ENCODE measurements at places on chromosomes 11 and 22.
A peak's percentile ranks its signal among the peaks of the same experiment; 100 is the strongest.

DNA sequence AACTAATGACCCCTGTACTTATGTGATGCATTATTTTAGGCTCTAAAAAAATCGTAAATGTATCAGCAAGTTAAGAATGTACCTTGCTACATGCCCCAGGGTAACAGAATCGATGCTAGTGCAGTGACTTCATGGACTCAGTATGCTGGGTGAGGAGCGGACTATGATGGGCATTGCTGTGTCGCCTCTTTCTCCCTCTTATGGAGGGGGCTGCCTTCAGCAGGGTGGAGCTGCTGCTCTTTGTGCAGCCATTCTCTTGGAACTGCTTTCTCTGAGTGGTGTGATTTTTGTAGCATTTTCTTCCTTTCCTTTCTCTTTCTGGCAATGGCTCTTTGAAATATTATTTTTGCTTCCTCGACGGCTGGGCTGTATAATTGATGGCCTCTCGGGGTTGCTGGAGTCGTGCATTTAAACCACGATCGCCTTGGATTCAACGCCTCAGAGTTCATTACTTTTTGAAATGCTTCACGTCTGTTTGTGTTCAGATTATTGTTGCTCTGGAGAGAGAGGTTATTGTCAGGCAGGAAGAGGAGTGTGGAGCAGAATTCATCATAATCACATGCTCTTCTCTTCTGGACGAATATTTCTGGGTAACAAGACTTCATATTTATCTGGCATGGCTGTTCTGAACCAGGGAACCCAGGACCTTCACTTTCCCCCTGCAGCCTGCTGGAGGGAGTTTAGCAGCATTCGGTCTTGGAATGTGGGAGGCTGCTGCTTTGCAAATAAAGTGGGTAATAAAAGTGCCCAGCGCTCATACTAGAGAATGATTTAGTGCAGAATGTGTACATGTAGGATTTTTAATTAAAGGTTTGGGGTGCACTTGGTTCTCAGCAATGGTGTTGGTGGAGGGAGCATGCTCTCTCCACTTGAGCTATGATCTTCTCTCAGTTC is 804.2 kb downstream of the NTM start:
- no peak for DNase-seq

DNA sequence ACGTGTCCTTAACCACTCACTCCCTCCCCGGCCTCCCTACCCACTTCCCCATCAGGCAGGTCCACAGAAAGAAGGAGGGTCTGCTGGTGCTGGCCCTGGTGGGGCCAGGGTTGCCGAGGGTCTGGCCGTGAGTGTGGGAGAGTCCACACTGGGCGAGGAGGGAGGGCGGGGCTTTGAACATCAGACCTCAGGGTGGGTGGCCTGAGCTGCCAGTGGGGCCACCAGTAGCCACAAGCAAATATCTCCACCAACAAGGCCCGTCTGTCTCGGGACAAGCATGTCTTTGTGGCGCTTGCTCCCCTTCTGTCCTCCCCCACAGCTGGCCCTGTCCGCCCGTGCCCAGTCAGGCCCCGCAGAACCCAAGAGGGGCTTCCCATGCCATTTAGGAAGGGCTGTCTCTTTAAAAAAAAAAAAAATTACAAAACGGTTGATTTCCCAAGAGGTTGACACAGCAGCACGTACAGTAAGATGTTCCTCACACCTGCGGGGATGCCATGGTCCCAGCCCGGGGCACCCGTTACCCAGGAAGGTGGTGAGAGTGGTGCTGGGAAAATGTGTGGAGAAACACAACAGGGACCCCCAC is 17.7 kb upstream of the TALDO1 start:
- DNase-seq, result no peak

- DNase-seq, result no peak
Observed at GRCh38 chr11:47144541-47144940, 32.1 kb downstream of the ARFGAP2 start.

GRCh38 chr22:48396091-48396784 is 1431.4 kb downstream of the BRD1 start:
- DNase-seq, result no peak

DNA sequence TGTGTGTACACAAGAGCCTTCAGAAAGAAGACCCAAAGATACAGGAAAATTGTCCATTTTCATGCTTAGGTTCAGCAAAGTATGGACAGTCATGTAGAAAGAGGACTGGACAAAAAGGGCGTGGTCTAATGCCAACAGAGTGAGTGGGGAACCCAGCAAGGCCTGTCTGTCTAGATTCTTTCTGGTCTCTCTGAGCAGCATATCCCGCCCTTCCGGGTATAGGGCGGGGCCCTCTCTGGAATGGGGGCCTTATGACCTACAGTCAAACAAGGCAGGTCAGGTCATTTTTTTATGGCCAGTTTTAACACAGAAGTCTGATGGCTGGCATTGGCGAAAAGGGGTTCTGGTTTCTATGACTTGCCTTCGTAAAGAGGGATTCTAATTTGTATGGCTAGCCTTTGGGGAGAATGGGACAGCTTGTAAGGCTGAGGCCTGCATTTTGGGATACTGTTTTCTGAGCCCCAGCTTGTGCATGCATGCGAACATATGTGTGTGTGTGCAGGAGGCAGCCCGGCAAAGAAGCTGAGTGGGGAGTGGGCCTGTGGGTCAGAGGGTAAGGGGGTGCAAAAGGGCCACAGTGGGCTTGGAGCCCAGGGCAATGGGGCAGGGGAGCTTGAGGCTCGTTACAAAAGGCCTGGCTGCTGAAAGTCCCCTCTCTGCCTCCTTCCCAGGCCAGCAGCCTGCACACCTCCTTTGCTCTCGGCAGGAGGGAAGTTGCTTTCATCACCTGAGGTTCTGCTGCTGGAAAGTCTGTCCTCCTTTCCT is 130.5 kb upstream of the B3GAT1 start:
- DNase-seq, result peak; percentile 62

- peak; percentile 97 for DNase-seq
Observed at GRCh38 chr11:61332797-61333549, at the start of the genes DDB1 and TKFC. DDB1 (minus strand) TSS chr11:61333105; CDS start chr11:61332968, 137 bp downstream. TKFC (plus strand) TSS chr11:61333228; CDS start chr11:61334729, 1,501 bp downstream.

DNA sequence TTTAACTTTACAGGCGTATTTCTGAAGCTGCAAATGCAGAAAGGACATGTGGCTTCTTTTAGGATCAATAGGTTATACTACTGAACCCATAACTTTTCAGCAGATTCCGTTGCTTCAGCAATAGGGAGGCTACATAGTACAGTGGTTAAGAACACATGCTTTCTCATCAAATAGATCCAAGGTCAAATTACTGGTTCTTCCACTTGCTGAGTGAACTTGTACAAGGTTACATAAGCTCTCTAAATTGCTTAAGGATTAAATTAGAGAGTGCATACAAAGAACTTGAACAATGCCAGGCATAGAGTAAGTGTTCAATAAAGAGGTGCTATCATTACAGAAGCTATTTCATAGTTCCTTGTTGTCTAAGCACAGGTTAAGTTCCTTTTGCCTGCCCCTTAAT is 129.6 kb downstream of the BARX2 start:
- DNase-seq, result no peak
